GM23248 (cell line): ENCODE measurements at places on chromosomes 16 and 17. TPM values are rescaled to one million over a fixed set of nuclear protein-coding genes. Genes with fewer than 3 reads are reported as not detected.

TVP23A gene
- not detected in 2 replicates for total RNA-seq

GRCh38 chr16:67087803-67088202, 21.9 kb upstream of the PHAF1 start:
- DNase-seq, result no peak

GRCh38 chr17:44807093-44807816, 22.8 kb downstream of the GJC1 start:
- DNase-seq, result no peak

- no peak for DNase-seq
Measured at GRCh38 chr17:27985306-27985705, 57.2 kb upstream of the NLK start.

DNA sequence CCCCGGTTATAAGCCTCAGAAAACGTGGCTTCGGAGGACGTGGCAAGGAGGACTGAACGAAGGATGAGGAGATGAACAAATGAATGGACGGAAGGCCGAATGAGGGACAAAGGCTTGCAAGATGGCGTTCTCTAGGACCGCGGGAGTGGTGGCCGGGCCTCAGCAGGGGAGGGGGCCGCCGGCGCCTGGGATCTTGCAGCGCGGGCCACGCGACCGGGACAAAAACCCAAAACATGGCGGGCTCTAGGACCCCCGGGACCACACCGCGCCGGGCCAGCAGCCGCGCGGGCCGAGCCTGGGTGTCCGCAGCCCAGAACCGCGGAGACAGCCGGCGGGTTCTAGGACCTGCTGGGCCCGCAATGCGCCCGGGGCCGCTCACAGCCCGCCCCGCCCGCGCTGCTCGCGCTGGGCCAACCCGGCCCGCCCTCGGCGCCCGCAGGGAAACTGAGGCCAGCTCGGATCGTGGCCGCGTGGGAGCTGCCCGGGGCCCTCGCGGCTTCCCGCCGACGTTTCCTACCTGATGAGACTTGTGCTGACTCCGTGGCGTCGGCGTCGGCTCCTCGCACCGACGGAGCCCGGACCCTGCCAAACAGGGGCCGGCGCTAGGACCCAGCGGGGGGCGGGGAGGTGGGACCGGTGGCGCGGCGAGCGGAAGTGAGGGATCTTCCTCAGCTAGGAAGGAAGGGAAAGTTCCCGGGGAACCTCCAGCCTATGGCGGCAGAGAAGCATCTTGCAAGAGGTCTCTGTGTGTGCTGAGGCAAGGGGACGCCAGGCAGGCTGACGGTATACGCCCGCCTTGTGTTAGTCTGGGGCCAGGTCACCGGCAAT, 684 bp downstream of the ZNF668 start:
- peak; percentile 96 for DNase-seq

- no peak for DNase-seq
Measured at GRCh38 chr16:13906168-13907089, 13.5 kb upstream of the ERCC4 start.

DNA sequence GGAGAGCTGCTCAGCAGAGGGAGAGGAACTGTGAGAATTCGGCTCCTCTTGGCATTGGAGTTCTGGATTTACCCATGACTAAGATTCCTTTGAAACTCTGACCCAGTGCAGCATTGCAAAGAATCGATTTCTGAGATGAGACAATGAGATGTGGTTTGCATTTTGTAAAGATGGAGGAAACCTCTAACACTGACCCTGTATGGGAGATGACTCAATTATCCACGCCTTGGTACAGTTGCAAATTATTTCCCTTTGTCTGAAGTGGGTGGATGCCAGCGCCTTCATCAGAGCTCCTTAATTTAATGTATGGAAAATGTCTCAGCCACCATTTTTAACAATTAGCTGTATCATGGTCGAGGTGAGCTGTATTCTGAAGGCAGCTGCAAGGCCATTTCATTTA, 53.4 kb downstream of the NUP93 start:
- no peak for DNase-seq

GRCh38 chr17:62140376-62140775, 75.3 kb upstream of the MED13 start:
- DNase-seq, result no peak

ALDOC gene
- total RNA-seq, result 36.4 and 47.3 TPM in 2 replicates

GRCh38 chr16:25060920-25061319, 45.8 kb upstream of the ARHGAP17 start:
- no peak for DNase-seq

DNA sequence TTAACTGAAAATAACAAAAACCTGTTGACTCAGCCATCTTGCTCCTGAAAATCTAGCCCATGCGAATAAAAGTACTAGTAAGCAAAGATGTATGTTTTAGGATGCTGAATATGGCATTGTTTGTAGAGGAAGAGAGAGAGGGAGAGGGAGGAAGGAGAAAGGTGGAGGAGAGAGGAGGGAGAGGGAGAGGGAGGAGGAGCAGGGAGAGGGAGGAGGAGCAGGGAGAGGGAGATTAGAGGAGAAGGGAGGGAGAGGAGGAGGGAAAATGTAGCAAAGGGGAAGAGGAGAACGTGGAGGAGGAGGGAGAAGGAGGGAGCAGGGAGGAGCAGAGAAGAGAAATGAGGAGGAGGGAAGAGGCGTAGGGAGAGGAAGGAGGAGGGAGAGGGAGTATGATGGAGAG, 324.5 kb upstream of the EEF2KMT start:
- DNase-seq, result no peak

SCIMP gene
- not detected in 2 replicates for total RNA-seq

DNA sequence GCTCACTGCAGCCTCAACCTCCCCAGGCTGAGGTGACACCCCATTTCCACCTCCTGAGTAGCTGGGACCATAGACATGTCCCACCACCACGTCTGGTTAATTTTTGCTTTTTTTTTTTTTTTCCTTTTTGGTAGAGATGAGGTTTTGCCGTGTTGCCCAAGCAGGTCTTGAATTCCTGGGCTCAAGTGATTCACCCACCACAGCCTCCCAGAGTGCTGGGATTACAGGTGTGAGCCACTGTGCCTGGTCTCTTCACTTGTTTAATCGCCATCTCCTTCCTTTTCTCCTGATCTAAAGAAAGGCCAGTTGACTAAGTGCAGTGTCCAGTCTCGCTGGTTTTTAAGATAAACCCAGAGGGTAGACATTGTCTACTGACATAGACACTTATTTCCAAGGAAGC, 152.0 kb downstream of the C16orf95 start:
- DNase-seq, result no peak

DNA sequence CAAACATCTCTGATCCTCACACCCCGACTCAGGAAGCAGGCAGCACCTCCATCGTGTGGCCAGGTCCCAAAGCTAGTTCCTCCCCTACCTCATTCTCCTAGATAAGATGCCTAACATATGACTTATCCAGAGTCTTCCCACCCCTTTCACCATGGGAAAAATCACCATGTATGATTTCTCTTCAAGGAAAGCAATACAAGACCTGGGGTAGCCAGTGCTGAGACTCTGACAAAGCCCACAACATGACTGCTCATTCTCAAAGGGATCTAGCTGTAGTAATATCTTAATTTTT, 45.1 kb downstream of the CMTM4 start:
- no peak for DNase-seq

GLIS2 gene
- 2.9 and 3.2 TPM in 2 replicates for total RNA-seq

- no peak for DNase-seq
Measured at GRCh38 chr17:57782062-57782490, 37.0 kb upstream of the CCDC182 start.

- DNase-seq, result no peak
Measured at GRCh38 chr16:14668556-14669223, 25.4 kb downstream of the PLA2G10 start.

DNA sequence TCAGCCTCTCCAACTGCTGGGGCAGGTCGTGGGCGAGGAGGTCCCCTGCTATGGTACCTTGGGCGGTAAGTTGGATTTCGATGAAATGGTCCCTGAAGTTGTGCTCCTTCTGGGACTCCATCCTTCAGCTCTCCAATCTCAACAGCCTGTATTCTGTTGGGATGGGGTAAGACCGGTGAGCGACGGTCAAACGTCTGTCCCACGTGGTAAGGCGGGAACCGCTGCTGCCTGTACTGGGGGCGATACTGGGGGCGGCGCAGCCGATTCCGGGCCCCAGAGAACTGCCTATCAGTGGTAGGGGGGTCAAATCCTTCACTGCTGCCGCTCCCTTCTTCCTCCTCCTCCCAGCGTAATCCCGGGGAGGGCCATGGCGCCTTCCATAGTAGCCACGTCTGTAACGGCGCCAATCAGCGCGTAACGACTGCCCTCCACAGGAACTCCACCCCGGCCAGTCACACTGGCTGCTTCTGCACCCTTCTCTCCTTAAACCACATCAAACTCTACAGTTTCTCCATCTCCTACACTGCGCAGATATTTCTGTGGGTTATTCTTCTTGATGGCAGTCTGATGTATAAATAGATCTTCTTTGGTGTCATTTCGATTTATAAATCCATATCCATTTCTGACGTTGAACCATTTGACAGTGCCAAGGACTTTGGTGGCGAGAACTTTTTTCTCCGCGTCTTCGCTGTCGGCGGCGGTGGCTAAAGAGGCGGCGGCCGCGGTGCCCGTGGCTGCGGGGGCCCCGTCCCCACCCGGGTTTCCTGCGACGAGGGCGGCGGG, 41.1 kb downstream of the AHSP start:
- DNase-seq, result peak; percentile 3

GRCh38 chr16:3729161-3730112, 12.1 kb upstream of the TRAP1 start:
- DNase-seq, result no peak
